Neural cell (in vitro differentiated cells): ENCODE measurements at places on chromosomes 6 and 20. TPM values are rescaled to one million over a fixed set of nuclear protein-coding genes. Genes with fewer than 3 reads are reported as not detected.

The FNDC11 gene
- 1.9 and 5.2 TPM in 2 replicates for polyA plus RNA-seq

The LST1 gene
- not detected in 2 replicates for polyA plus RNA-seq

The DDO gene
- polyA plus RNA-seq = not detected in 2 replicates

The PSORS1C1 gene
- not detected in 2 replicates for polyA plus RNA-seq

The MCHR2 gene
- polyA plus RNA-seq = not detected in 2 replicates

The GSTA2 gene
- polyA plus RNA-seq = not detected in 2 replicates

The FAM83B gene
- polyA plus RNA-seq = not detected in 2 replicates

The FHL5 gene
- polyA plus RNA-seq = not detected in 2 replicates

The POPDC3 gene
- polyA plus RNA-seq = not detected in 2 replicates

The CDH26 gene
- 0.43 and 3.3 TPM in 2 replicates for polyA plus RNA-seq

The PBOV1 gene
- polyA plus RNA-seq = not detected in 2 replicates

The PGC gene
- polyA plus RNA-seq = not detected in 2 replicates

The PRSS16 gene
- polyA plus RNA-seq = not detected in 2 replicates

The MYH7B gene
- polyA plus RNA-seq = 0.18 TPM in 1 of 2 replicates, not detected in the other

The ADGRG6 gene
- polyA plus RNA-seq = 0.37 and 0.66 TPM in 2 replicates

The PARD6B gene
- polyA plus RNA-seq = 5.9 and 7.0 TPM in 2 replicates

The HLA-DRA gene
- polyA plus RNA-seq = not detected in 2 replicates

The PPP1R14C gene
- polyA plus RNA-seq = 9.9 and 14.0 TPM in 2 replicates

The TCF15 gene
- polyA plus RNA-seq = 0.24 TPM in 1 of 2 replicates, not detected in the other

The MUCL3 gene
- polyA plus RNA-seq = not detected in 2 replicates
